H1 (cell line): ENCODE measurements at places on chromosomes 16 and 17.

DNA sequence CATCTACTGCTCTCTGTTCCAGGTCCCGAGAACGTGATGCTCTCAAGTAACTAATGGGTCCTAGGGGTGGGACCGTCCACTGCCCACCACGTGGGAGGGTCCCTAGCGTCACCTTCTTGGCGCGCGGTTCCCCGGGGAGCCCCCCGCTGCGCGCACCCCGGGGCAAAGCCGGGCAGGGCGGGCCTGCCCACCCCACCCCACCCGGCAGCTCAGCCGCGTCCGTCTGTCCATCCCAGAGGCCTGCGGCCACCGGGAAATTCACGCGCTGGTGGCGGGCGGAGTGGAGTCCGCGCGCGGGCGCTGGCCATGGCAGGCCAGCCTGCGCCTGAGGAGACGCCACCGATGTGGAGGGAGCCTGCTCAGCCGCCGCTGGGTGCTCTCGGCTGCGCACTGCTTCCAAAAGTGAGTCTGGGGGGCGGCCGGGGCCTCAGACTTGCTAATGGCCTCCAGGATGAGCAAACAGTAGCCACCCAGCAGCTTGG lies 494 bp downstream of the PRSS41 start:
- DNase-seq: no peak

DNA sequence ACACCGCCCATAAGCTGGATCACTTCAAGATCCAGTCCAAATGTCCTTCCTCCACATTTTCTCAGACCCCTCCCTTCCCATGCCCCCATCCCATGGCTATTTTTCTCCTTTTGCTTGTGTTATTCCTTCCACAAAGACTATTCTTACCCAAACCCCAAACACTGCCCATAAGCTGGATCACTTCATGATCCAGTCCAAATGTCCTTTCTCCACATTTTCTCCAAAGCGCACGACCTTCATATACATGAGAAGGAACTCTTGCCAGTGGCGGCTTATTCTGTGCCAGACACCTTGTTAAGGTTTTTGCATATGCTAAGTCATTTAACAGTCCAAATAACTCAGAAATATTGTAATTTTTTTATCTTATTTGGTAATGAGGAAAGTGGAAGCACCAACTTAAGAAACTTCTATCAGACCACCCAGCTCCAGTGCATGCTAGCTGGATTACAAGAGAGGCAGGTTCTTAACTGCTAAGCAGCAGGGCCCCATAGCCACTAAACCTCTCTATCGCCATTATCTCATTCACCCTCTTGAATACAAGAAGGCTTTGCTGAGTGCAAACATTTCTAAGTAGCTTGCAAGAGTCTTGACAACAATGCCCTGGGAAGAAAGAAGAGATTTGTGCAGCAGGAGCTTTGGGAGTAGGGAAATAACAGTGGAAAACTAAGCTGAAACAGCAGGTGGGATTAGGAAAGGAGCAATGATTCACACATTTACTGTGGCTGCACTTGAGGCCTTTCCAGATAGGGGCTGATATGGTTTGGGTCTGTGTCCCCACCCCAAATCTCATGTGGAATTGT lies 428.2 kb upstream of the MAF start:
- no peak for DNase-seq

DNA sequence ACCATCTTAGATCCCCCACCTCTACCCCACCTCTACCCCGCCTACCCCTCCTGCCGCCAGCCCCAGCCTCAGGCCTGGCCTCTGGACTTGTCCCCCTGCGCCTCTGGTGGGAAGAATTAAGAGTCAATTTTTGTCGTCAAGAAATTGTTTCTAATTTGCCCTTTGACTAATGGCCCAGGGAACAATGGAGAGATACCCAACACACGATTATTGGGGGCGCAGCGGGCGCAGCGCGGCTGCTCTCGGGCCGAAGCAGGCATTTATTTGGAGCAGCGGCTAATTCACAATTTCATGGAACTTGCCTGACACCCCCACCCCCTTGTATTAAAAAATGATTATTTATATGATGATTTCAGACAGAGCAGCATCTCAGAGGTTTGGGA lies 4.4 kb upstream of the BAHCC1 start:
- peak; percentile 57 for DNase-seq

DNA sequence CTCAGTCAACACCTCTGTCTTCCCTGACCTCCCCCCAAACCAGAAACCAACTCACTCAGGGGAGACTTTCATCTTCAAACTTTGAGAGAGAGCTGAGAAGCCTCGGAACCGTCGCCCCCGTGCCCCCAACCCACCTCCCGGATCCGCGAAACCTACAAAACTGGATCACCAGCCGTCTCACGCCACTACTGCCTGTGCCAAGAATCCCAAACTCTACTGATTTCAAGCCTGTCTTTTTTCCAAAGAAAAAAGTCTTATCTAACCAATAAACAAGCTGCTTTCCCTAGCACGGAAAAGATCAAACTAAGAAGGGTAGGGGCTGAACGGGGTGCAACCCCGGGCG lies 2.0 kb downstream of the AXIN2 start:
- DNase-seq: no peak

DNA sequence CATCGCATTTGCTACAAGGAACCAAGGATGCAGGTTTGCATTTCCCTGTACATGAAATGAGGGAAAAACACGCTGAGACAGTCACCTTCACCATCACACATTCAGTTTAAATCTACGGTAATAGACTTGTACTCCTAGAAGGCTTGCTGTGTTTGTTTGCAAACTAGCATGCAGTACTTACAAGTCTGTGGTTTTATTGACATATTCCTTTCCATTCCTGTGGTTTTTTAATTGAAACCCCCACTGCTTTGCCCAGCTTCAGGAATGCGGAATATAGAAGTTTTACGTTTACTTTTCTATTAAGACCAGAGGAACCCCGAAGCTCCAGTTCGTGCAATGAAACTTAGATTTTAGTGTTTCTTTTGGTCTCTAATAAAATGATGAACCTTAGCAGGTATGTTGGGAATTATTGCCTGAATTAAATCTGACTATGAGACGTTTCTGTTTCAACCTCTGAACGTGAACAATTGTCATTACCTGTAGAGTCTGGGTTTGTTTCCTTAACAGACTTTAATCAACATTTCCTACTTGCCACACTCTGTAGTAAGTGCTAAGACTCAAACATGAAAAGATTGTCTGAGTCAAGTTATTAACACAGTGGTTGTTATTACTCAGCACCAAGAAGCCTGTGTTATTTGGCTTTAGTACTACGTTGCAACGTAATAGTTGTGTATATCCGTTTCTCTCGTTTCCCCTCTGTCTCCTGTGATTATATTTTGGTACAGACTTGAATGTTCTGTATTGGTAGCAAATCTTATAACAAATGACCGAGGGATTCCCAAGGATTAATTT lies 793.3 kb upstream of the GOT2 start:
- no peak for DNase-seq

- no peak for DNase-seq
Observed at GRCh38 chr17:3482852-3483251, 7.1 kb downstream of the ASPA start.

GRCh38 chr16:72896485-72897118 lies 151.3 kb downstream of the ZFHX3 start:
- DNase-seq: no peak

GRCh38 chr17:50649042-50649908 lies 14.6 kb downstream of the ABCC3 start:
- DNase-seq: no peak

DNA sequence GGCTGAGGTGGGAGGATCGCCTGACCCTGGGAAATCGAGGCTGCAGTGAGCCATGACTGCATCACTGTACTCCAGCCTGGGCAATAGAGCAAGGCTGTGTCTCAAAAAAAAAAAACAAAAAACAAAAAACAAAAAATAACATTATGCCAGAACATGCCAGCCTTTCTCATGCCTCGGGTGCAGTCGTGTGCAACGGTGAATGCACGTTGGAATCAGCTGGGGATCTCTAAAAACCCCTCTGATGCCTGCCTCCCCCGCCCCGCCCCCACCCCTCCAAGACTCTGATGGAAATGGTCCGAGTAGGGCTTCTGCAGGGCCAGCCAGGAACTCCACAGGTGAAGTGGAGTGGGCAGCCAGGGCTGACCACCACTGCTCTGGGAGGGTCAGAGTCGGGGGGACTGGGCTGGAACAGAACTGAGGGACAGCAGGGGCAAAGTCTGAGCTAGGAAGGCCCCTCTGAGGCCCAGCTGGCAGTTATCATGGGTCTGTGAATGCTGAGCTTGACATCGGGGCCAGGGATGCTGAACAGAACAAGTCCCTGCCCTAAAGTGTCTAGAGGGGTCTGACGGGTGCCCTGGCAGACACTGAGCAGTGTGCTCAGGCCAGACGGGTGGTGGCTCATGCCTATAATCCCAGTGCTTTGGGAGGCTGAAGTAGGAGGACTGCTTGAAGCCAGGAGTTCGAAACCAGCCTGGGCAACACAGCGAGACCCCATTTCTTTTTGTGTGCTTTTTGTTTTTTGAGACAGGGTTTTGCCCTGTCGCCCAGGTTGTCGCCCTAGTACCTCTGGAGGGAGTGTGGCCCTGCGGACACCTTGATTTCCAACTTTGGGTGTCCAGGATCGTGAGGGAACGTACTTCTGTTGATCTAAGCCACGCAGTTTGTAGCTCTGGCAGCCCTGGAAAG lies 193.4 kb upstream of the GSE1 start:
- DNase-seq: peak; percentile 40

DNA sequence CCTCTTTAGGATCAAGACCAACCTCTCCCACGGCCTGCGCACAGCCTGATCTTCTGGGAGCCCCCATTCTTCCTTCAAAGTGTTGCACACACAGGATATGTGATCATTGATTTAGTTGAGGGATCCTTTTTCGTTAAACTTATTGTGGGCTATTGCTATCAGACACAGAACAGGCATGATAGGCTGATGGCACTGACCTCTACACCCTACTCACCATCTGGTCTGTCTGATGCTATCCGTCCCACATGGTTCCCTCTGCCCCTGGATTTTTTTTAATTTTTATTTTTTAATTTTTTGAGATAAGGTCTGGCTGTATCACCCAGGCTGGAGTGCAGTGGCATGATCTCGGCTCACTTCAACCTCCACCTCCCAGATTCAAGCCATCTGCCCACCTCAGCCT lies 19.2 kb upstream of the LITAF start:
- DNase-seq: no peak

- no peak for DNase-seq
Observed at GRCh38 chr17:76390003-76390421, 5.6 kb downstream of the SPHK1 start.

DNA sequence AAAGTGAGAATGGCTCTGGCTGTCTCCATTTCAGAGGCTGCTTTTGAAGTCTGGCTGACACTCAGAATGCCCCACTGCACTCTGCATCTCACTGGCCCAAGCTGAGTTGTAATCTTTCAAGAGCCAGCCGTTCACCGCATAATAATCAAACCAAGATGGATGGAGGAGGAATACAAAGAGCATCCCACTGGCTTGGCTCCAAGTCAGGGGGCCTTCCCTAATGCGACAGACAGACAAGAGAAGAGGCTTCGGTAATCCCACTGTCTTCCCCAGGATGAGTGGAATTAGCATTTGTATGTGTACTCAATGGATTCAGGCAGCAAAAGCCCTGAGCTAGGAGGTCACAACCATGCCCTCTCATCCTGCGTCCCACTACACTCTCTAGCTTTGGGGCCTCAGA lies 68.0 kb downstream of the CBLN1 start:
- DNase-seq: peak; percentile 48

DNA sequence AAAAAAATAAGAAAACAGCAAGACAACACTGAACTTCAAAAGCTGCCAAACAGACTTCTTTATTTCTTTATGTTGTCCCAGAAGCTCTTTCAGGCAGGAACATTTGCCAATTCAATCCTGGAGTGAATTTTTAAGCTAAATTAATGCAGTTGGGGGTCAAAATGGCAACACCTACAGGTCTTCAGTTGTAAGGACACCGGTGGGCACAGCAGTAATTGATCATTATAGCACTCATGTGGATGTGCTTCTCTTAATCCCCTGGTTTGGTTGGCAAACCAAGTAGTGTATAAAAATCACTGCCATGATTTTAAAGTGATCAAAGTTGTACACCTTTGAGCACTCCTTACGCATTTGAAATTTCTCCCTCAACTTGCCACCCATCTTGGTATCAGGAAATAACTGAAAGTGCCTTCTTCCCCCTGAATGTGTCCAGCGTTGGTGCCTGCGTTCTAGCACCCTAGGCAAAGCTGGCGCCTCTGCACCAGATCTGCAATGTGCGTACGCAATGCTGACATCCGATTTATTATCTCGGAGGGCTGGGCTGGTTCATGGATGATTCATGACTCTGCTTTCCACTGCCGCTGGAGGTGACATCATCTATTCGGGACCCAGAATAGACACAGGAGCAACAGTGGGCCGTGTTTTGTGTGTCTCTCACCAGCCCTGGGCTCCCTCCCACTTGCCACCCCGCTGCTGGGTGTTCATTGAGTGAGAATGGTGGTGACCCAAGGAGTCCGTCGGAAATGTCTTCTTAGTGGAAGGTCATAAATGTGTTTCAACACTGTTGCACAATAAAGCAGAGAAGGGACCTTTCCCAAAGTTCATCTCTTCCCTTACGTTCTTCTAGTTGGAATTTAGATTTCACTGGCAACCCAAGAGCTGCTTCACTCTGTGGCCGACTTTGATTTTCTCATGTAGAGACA lies 203.4 kb downstream of the CCDC182 start:
- DNase-seq: no peak
